ENCODE measurements at places on chromosomes 7 and 10. TPM values are rescaled to one million over a fixed set of nuclear protein-coding genes. Genes with fewer than 3 reads are reported as not detected.

GRCh38 chr10:132630666-132631337, 93.2 kb downstream of the INPP5A start:
- ATAC-seq, result peak; percentile 81

DNA sequence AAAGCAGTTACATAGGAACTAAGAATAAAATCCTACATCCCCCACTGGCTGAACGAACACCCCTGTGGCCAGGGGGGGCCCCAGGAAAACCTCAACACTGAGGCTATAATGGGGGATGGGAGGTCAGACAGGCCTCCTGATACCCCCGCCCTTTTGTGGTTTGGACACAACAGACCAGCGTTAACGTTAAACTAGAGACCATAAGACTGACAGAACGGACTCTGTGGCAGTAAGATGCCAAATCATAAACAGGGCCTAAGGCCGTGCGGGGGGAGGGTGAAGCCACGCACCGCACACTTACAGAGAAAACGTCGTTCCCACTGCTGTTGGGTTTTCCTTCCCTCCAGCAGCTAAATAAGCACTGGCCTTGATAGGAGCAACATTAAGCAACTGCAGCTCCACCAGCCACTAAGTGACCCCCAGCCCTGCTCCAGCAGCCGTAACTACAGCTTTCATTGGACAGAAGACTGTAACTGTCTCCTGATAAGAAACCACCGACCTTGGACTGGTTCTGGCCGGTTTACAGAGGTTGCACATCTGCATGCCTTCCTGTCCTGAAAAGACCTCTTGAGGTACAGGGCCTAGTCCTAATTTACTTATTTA, 3.4 kb upstream of the PPP2R2D start:
- ATAC-seq, result no peak

GRCh38 chr10:30835146-30835545, 196.5 kb downstream of the ZNF438 start:
- ATAC-seq, result no peak

Gene EPHB4
- 55.0 TPM for total RNA-seq

Gene STEAP2
- 21.0 TPM for total RNA-seq

Gene PAPSS2
- 15.1 TPM for total RNA-seq

DNA sequence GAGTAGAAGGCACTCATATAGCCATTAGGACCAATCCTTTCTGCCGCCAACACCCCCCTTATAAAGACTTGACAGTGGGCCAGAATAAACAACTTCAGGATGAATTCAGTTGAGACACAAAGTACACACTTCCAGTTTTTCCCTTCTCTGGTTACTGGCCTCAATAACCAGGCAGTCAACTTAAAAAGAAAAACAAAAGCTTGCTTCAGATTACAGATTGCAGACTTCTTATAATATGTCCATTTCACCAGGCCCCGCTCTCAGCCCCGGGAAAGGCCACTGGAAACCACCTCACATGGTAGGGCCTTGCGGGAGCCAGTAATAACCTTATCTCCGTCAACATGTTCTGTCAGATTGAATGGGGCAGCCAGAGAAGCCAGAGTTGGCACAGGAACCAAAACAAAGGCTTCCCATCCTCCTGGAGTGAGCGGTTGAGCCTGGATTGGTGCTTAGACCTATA, 108.8 kb downstream of the EGFR start:
- ATAC-seq, result no peak

DNA sequence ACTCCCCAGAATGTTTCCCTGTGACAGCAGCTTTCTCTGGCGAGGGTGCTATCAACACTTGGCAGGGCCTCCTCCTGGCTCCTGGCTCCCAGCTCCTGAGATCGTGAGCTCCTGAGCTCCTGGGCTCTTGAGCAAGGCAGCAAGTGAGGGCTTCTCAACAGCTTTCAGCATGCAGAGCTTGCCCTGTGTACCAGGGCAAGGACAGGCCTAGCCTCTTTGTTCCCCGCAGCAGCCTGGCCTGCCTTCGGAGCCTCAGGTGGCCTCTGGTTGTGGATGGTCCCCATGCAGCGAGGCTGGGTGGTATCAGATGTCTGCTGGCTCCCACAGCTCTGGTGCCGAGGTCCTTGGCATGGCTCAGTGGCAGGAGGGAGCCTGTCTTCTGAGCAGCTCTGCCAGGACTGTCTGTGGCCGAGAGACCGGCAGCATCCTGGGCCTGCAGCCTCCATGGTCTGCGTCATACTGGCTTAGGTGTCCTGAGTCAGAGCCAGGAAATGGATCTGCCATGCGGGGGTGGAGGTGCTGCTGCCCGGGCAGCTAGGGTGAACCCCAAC, 44.2 kb downstream of the ZMIZ1 start:
- peak; percentile 69 for ATAC-seq

DNA sequence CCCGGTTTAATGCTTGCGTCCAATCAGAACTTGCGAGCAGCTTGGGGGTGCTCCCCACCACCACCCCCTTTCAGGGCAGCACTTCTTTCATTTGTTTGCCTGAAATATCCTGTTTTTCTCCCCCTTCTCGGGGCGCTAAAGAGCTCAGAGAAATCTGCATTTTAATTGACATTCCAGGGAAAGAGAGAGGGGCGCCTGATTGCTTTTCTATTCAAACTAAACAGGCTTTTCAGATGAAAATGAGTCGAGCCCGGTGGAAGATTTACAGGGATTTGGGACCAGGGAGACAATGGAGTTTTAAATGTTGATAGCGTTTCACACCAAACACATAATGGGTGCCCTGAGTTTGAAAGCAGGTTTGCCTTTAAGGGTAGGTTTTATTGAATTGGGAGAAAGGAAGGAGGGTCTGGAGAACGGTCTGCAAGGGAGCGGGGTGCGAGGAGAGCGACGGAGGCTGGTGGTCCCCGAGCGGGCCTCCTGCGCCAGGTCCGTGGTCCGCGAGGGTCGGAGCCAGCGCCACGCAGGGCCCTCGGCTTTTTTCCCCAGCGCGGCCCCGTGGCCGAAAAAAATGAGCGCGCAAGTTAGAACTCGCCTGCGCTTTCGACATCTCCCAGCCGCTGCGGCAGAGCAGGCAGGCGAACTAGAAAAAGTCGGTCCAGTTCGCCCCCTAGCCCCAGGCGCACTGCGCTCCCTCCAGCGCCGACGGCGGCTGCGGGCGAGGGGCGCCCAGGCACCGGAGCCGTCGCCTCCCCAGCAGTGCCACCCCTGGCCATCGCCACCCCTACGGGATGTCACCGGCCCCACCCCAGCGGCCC, 1.3 kb downstream of the FGFR2 start:
- peak; percentile 48 for ATAC-seq

Gene ASB10
- total RNA-seq, result not detected

Gene FOXI2
- 0.13 TPM for total RNA-seq

Gene TMEM184A
- not detected for total RNA-seq

- ATAC-seq, result no peak
Measured at GRCh38 chr7:105656922-105657521, 75.7 kb upstream of the EFCAB10 start.

DNA sequence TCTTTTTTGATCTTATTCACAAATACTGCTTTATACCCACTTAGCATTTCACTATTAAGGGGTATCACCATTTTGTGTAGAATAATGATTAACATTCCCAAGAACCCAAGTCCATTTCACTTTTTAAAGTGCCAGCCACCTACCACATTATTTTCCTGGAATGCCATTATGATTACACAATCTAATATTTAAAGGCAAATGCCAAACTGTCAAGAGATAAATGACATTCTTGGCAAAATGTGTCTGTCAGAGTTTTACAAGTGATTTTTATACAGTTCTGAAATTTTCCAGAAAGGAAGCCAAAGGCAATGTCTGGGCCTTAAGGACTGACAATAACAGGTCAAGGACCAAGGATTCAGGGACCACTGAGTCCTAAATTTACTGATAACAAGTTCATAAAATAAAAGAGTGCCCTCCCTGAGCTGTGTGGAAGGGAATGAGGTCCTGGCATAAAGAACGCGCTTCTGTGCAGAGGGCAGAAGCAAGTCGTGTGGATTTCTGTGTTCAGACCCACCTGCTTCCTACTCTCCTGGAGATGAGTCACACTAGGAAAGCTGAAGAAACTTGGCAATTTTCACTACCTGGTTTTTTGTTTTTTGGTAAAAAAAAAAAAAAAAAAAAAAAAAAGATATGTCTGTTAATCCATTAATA, 66.5 kb downstream of the UBE2H start:
- no peak for ATAC-seq

- ATAC-seq, result no peak
Measured at GRCh38 chr7:80435521-80435920, 76.3 kb downstream of the GNAT3 start.

DNA sequence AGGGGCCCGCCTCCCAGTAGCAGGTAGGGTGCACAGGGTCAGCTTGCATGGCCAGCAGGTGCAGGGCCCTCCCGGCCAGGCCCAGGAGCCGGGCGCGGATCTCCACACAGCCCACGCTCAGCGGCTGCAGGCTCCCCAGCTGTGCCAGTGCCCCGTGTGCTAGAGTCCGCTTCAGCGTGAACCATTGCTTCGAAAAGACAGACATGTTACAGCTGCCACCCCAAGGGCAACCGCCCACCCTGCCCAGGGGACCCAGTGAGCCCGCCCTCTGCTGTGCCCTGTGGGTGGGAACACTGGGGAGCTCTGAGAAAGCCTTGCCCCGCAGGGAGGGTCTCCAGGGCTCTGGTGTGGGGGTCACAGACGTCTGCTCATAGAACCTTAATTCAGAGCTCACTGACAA, 64.3 kb upstream of the NKX6-2 start:
- ATAC-seq, result no peak

- ATAC-seq, result peak; percentile 84
Measured at GRCh38 chr7:39353615-39354376, 212.4 kb upstream of the YAE1 start.

DNA sequence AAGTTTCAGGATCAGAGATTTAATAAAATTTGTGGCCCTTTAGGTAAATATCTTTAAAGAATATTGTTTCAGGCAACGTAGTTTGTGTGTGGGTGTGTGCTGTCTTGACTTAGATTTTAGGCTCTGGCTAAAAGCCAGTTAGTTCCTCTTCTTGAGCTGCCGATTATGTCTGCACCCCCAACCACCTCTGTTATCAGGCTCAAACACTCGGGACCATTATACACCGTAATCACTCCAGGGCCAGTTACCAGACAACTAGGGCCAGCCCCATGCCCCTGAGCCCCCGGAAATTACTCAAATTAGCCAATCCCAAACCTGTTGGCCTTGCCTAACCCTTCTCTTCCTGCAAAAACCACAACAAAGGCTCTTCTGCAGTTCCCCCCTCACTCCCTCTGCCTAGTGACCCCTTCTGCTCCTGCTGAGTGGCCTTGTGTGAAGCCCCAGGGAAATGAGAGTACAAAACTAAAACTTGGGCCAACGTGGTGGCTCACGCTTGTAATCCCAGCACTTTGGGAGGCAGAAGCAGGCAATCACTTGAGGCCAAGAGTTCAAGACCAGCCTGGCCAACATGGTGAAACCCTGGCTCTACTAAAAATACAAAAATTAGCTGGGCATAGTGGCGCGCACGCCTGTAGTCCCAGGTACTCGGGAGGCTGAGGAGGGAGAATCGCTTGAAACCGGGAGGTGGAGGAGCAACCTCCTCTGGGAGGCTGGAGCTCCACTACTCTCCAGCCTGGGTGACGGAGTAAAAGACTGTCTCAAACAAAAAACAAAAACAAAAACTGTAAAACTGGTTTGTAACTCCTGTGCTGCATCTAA, 9.2 kb upstream of the HNRNPF start:
- ATAC-seq, result no peak

- ATAC-seq, result no peak
Measured at GRCh38 chr7:155507576-155507975, 38.8 kb downstream of the CNPY1 start.

DNA sequence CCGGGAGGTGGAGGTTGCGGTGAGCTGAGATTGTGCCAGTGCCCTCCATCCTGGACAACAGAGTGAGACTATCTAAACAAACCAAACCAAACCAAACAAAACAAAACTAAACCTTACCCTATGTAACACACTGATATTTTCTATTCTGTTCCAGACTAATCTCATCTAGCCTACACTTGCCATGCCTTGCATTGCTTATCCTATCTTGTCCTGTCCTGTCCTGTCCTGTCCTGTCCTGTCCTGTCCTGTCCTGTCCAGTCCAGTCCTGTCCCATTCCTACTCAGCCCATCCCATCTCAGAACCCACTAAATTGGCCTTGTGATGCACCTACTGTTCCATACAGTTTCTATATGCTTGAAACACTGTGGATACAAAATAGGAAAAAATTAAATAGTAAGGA, 64.7 kb upstream of the HDAC9 start:
- ATAC-seq, result no peak

- no peak for ATAC-seq
Measured at GRCh38 chr10:130018730-130019185, 54.7 kb upstream of the EBF3 start.

DNA sequence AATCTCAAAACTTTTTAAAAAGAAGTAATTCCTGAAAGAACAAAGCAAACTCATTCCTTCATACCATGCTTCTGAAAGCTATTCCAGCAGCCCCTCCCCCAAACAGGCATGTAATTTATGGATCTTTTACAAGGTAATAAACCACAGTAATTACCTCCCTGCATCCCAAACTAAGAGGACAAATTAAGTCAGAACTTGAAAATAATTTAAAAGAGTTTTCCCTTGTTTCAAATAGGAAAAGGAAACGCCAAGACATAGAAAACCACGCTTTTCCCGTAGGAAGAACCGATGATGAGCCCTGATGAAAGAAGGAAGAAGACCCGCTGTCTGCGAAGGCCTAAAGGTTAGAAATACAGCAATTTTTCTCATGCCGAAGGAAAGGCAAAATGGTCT, 8.9 kb downstream of the HOXA4 start:
- ATAC-seq, result no peak

DNA sequence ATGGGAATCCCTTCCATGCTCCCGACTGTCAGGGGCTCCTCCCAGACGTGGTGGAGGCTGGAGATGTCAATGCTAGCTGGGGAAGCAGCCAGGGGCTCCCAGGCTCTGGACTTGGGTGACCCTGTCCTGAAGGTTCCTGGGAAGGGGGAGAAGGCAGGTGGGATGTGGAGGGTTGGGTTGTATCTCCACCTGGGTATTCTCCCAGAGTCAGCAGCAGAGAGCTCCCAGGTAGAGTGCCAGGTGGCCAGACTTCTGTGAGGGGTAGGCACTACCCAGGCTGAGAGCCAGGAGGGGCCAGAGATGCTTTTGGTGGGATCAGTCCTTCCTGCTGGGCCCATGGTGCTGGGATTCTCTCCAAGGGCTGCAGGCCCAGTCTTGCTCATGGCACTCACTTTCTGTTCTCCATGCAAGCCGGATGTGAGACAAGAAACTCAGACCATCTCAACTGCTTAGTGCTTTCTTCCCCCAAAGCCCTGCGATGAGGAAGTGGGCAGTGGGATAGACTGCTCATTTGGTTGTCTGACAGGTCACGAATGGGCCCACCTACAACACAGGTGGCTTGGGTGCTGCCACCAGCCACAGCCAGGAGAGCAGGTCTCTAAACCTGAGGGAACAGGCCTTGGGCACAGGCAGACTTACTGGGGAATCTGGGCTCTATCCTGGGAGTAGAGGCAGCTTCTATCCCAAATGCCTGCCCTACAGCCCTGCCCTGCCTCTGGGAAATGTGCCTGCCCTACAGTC, 52.5 kb upstream of the CAMK2B start:
- ATAC-seq, result no peak

DNA sequence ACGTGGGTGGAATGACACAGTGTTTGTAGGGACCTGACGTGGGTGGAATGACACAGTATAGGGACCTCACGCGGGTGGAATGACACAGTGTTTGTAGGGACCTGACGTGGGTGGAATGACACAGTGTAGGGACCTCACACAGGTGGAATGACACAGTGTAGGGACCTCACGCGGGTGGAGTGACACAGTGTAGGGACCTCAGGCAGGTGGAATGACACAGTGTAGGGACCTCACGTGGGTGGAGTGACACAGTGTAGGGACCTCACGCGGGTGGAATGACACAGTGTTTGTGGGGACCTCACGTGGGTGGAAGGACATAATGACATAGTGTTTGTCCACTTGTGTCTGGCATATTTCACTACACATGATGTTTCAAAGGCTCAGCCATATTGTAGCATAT, 19.3 kb downstream of the PPP2R2D start:
- no peak for ATAC-seq

Data from gastroesophageal sphincter (tissue), 4 donors.